Right cardiac atrium (tissue), 5 donors: ENCODE measurements at places on chromosomes 13 and 19.

- DNase-seq = no peak
Observed at GRCh38 chr19:11127905-11128304, 27.7 kb downstream of the SPC24 start.

GRCh38 chr19:1081301-1082164, 13.6 kb downstream of the POLR2E start:
- no peak for DNase-seq

- no peak for DNase-seq
Observed at GRCh38 chr19:30064771-30065494, 122.9 kb downstream of the URI1 start.

- no peak for DNase-seq
Observed at GRCh38 chr19:15897738-15898276, at the start of gene CYP4F2. Gene CYP4F2 (minus strand): TSS chr19:15898074. CDS start chr19:15897611, 463 bp downstream.

DNA sequence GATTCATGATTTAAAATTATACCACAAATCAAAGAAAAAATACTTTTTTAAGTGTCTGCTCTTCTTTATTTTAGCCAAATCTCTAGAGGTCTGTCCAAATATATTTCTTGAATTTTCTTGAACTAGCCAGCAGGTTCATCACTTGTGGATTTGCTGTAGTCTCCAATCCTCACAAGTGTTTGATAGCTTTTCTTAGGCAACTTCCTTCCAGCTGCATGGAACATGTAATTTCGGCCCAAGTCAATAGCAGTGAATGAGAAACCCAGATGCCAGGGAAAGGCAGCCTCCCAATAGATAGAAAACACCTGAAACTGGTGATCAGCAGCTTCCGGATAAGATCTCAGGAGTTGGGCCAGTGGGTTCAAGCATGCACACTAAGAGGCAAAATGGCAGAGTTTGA, 15.6 kb upstream of the RNASEH2B start:
- no peak for DNase-seq

DNA sequence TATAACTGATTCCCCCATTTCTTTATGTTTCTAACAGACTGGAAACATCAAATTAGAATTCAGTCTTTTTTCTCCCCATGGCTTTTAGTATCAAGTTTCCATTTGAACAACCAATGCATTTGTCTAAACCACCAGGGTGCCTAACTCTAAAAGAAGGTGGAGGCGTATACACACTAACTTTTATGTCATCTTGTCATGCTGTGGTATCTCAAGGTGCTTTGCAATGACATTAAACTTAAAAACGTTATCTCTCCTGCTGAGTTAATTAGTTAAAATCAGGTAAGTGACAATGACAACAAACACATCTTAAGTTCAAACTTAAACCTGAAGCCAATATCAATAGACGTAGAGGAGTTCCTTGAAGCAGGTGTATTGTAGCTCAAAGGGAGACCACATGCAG, 1001.7 kb downstream of the PCDH17 start:
- no peak for DNase-seq

DNA sequence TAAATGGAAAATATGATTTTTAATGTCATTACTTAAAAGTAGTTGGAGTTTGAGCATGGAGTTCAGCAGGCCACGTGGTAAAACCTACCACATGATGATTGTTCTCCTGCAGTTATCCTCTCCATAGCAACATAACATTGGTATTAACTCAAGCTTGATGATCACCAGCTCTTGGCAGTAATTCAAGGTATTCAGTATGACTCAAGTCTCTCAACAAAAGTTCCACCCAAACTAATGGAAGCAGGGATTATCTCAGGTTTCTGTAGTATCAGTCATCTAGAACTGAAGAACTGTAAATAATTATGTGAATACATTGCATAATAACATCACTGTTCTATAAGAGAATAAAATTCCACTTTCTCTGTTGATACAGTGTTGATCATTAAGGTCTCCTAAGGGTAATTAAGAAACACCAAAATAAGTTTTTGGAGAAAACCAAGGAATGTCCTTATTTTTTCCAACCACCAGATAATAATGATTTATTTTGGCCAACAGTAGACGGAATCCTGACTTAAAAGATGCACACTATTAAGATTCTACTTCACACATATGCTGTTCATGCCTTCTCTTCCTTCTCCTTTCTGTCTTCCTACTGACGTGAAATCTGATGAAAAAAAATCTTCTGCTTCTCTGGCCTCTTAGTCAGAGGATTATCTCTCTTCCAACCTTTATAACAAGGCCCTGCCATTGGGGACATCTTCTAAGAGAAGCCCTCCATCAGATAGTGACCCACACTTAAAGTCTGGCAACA, 1092.3 kb downstream of the EFNB2 start:
- no peak for DNase-seq

- no peak for DNase-seq
Observed at GRCh38 chr13:87130423-87130822, 540.7 kb upstream of the SLITRK5 start.

DNA sequence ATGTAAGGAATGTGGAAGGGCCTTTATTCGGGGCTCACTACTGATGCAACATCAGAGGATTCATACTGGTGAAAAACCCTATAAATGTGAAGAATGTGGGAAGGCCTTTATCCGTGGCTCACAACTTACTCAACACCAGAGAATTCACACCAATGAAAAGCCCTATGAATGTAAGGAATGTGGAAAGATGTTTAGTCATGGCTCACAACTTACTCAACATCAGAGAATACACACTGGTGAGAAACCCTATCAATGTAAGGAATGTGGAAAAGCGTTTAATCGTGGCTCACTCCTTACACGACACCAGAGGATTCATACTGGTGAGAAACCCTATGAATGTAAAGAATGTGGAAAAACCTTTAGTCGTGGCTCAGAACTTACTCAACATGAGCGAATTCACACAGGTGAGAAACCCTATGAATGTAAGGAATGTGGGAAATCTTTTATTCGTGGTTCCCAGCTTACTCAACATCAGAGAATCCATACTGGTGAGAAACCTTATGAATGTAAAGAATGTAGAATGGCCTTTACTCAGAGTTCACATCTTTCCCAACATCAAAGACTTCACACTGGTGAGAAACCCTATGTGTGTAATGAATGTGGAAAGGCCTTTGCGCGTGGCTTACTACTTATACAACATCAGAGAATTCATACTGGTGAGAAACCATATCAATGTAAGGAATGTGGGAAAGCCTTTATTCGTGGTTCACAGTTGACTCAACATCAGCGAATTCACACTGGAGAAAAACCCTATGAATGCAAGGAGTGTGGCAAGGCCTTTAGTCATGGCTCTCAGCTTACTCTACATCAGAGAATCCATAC, 44.3 kb downstream of the ZNF585A start:
- no peak for DNase-seq

GRCh38 chr19:18519962-18520847, 1.7 kb downstream of the ELL start:
- peak; percentile 54 for DNase-seq

GRCh38 chr19:48190288-48190884, 19.9 kb downstream of the ZSWIM9 start:
- no peak for DNase-seq

DNA sequence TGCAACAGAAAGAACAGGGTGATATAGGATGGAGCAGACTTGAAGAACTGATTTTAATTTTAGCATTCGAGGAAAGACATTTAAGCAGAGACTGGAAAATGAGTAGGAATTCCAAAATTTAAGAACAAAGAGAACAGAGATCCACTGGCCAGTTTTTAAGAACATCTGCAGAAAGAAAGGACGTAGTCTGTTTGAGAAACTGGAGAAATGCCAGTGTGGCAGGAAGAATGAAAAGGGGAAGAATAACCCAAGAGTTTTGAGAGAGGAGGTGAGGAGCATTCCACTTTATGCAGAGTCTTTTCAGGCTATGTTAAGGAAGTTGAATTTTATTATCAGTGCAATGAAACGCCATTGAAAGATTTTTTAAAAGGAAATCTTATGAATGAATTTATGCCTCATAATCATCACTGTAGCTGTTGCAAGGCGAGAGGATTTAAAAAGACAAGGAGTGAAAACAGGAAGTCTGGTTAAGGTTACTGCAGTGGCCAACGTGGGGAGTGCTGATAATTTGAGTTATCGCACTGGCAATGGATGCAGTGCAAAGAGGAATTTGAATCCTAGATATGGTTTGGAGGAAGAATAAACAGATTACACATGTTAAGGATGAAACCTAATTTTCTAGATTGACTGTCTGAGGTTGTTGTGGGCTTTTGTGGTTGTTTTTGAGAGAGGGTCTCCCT, 253.8 kb downstream of the DACH1 start:
- DNase-seq = no peak

GRCh38 chr13:51070005-51070649, 40.9 kb downstream of the C13orf42 start:
- peak; percentile 93 for DNase-seq

GRCh38 chr19:50562329-50562728, 5.9 kb downstream of the LRRC4B start:
- no peak for DNase-seq

- DNase-seq = peak; percentile 21
Observed at GRCh38 chr13:113098162-113098732, 7.3 kb upstream of the F7 start.

GRCh38 chr13:30045916-30046704, 195.7 kb upstream of the UBL3 start:
- no peak for DNase-seq

- peak; percentile 86 for DNase-seq
Observed at GRCh38 chr19:49145573-49146407, 9.4 kb downstream of the HRC start.

- DNase-seq = no peak
Observed at GRCh38 chr13:29892151-29892550, 41.7 kb upstream of the UBL3 start.
